ENCODE measurements at places on chromosomes 1 and 21. TPM values are rescaled to one million over a fixed set of nuclear protein-coding genes. Genes with fewer than 3 reads are reported as not detected.

GRCh38 chr1:205226868-205227583, 720 bp upstream of the TMCC2 start:
- no peak for DNase-seq
- peaks cover 2% of the 10 kb centered on the region for H3K36me3 ChIP-seq
- H3K27me3 ChIP-seq, result peaks cover 23% of the 10 kb centered on the region
- H3K27ac ChIP-seq, result peak overlapping the region; percentile 19
- peaks cover 47% of the 10 kb centered on the region for H3K4me1 ChIP-seq

The GJC2 gene
- 0.93 TPM for total RNA-seq

The ARTN gene
- 1.9 TPM for total RNA-seq

GRCh38 chr1:161285521-161285920, 24.2 kb downstream of the MPZ start:
- H3K4me1 ChIP-seq, result no peaks in the 10 kb centered on the region
- no peak overlapping the region for H3K4me3 ChIP-seq
- H3K36me3 ChIP-seq, result no peaks in the 10 kb centered on the region
- no peak overlapping the region for H3K27ac ChIP-seq
- no peaks in the 10 kb centered on the region for H3K27me3 ChIP-seq
- DNase-seq, result no peak

DNA sequence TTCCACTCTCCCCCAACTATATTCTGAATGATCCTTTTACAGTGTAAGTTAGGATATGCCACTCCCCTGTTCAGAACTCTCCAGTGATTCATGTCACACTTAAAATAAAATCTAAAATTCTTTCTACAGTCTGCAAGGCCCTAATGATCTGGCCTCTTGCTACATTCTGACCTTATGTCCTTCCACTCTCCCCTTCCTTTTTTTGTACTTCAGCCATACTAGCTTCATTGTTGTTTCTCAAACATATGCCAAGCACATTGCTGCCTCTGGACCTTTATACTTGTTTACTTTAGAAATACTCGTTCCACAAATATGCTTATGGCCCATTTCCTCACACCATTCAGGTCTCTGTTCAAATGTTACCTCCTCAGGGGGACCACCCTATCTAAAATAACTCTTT, 14.8 kb upstream of the PSMA5 start:
- no peaks in the 10 kb centered on the region for H3K4me1 ChIP-seq
- H3K36me3 ChIP-seq, result no peaks in the 10 kb centered on the region
- DNase-seq, result no peak
- H3K27me3 ChIP-seq, result peaks cover 9% of the 10 kb centered on the region

The NEGR1 gene
- total RNA-seq, result not detected

DNA sequence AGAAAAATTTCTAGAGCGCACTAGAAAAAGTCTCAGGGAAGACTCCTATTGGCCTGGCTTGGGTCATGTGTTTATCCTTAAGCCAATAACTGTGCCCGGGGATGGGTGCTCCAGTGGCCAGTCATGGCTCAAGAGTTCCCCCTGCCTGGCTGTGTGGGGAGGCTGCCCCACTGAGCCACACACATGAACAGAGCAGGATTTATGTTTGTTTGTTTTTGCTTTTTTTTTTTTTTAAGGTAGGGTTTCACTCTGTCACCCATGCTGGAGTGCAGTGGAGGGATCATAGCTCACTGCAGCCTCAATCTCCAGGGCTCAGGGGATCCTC, 21.8 kb downstream of the EDN2 start:
- no peak for DNase-seq
- H3K27me3 ChIP-seq, result peaks cover 13% of the 10 kb centered on the region
- H3K27ac ChIP-seq, result no peak overlapping the region
- H3K36me3 ChIP-seq, result no peaks in the 10 kb centered on the region

- H3K4me3 ChIP-seq, result no peak overlapping the region
- no peaks in the 10 kb centered on the region for H3K27me3 ChIP-seq
- H3K36me3 ChIP-seq, result no peaks in the 10 kb centered on the region
- H3K27ac ChIP-seq, result no peak overlapping the region
- H3K4me1 ChIP-seq, result no peaks in the 10 kb centered on the region
Observed at GRCh38 chr1:223344491-223344890, 19.5 kb downstream of the SUSD4 start.

- H3K4me3 ChIP-seq, result no peak overlapping the region
- H3K4me1 ChIP-seq, result no peaks in the 10 kb centered on the region
- H3K27ac ChIP-seq, result no peak overlapping the region
Observed at GRCh38 chr1:201088395-201088794, 23.8 kb downstream of the CACNA1S start.

The ZNF697 gene
- 0.32 TPM for total RNA-seq
